GM12864 (cell line): ENCODE measurements at places on chromosomes 12 and 14.

DNA sequence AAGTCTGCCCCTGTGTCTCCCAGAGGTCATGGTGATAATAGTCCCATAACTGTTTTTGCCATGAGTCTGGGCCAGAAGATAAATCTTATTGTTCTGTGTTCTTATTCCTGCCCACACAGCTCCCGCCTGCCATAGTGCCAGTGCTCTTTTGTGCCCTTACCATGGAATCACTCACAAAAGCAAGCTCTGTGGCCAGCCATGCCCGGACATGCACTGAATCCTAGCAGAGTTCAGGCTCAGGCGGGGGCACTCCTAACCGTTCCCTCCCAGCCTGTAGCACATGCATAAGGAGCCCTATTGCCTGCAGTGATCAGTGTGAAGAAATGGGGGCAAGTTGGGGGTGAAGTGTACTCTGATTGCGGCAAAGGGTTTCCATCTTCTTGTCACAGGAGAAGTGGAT lies 33.3 kb downstream of the DHRS2 start:
- DNase-seq = no peak

DNA sequence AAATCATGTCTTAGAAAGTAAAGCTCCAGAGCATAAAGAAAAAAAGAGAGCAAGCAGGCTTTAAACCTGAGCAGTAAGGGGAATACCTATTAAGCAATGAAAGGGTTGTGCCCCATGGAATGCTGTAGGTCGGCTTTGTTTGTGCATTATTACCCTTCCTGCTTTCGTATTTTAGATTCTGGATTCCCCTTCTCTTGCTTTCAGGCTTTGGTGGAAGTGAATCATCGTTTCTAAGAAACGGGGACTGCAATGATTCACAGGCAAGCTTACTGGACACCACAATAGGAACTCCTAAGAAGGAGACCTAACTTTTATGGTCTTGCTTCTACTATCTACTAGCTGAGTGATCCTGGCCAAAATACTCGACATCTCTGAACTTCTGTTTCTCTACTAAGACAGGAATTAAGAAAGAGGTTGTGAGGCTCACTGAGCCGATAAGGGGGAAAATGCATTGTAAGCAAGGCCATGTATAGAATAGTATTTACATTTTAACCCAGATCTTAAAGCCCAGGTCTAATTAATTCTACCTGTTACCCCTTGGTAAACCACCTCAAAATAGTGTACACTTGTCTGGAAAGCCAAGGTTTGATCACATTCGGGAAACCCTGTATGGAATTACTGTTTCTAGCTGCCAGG lies 1.2 kb upstream of the BMAL2 start:
- peak; percentile 51 for DNase-seq

GRCh38 chr14:65832431-65833266 lies 420.1 kb downstream of the FUT8 start:
- no peak for DNase-seq

- no peak for DNase-seq
Measured at GRCh38 chr12:96774496-96775256, 132.4 kb upstream of the NEDD1 start.

DNA sequence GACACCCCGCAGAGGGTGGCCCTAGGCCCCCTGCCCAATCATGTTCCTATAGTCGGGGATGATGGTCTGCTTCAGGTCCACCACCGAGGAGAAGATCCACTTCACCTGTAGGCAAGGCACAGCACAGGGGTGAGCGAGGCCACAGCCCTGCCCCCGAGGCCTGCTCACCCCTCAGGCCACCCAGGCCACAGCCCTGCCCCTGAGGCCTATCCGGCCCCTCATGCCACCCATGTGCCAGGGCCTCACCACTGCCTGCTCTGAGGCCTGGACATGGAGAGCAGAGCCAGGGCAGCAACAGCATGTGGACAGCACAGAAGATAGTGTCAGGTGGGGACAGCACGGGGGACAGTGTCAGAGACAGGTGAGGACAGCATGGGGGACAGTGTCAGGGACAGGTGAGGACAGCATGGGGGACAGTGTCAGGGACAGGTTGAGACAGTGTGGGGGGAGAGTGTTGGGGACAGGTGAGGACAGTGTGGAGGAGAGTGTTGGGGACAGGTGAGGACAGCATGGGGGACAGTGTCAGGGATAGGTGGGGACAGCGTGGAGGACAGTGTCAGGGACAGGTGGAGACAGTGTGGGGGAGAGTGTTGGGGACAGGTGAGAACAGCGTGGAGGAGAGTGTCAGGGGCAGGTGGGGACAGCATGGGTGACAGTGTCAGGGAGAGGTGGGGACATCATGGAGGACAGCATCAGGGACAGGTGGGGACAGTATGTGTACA lies 239.7 kb downstream of the TMEM121 start:
- no peak for DNase-seq

DNA sequence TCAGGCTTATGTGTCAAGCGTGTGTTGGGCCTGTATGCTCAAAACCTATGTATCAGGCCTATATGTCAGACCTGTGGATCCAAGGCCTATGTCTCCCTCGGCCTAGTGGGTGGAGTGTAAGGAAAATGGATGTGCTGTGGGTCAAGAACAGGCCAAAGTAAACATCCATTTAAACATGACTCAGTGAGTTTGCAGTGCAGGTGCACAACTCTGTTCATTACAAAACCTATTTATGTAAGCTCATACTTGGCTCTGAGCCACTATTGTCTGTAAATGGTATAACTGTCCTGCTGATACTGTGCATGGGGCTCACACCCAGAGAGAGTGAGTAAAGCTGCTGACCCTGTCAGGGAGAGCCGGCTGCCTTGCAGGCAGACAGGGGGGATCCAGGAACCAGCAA lies 249.7 kb upstream of the AVPR1A start:
- DNase-seq = no peak

DNA sequence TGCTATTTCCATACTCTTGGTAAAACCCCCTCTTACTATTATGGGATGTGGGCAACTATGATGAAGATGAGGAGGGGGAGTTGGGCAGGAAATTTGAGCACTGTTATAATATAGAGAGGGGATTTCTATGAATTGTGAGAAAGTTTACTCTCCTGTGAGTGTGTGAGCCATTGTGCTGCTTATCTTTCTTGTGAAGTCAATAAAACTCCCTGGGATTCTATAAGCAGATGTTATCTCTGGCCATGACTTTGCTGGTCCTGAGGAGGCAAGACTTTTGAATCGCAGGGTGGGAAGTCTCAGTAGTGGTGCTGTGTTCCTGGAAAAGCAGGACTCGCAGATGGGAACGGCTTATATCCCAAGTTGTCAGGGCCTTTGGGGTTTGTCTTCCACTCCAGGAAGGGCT lies 62.2 kb downstream of the EMP1 start:
- no peak for DNase-seq

DNA sequence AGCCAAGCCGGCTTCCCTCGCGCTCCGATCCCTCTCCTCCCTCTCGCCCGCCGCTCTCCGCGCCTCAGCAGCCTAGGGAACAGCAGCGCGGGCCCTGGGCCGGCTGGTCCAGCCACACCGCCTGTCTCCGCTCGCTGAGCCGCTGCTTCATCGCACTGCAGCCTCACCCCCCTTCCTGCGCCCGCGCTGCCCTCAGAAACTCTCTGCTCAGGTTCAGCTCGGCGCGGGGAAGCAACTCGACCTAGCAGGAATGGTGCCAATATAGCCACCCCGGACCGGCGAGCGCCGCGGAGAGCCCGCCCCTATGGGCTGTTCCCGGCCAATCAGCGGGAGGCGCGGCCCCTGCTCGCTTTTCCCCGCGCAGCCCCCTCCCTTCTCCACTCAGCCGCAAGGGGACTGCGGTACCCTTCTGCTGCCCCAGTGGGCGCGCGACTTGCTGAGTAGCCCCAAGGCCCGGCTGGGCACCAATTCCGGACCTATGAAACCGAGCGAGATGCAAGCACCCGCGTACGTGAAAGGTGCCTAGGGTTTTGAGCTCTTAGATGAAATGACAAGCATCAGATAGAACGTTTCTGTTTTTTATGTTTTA lies at the start of gene ADAMTS20:
Gene ADAMTS20, minus strand, starts transcription at position 233 of the 589 bp plus-strand sequence. CDS start 282 bp downstream, outside the sequence.
- no peak for DNase-seq

DNA sequence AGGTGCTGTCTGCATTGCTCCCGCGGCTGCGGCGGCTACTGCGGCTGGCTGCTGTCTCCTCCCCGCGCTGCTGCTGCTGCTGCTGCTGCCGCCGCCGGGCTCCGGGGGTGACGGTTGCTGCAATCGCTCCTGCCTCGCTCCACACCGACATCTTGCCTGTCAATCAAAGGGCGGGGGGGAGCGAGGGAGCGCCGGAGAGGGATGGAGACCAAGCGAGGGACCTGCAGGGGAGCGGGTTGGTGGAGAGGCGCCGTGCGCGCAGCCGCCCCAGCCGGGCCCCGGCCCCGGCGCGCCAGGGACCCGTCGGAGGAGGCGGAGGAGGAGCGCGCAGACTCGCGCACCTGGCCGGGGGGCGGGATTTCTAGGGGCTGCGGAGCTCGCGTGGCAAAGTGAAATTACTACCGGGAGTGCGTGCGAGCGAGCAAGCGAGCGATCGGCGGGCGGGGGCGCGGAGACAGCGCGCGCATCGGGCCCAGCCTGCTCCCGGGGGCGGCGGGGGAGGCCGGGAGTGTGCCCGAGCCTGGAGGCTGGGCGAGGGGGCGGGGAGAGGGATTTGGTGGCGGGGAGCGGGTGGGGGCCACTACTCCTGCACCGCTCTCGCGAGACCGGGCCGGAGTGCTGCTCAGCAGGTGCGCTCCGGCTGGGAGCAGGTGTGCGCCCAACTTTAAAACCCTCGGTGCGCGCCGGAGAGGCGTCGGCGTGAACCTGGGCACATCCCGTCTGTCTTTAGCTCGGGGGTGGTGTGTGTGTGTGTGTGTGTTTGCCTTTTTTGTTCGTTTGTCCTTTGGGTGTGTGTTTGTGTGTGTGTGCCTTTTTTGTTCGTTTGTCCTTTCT lies at the start of gene KSR2:
Gene KSR2, minus strand, starts transcription at position 165 of the 834 bp plus-strand sequence. CDS start 735 bp downstream, outside the sequence.
- peak; percentile 19 for DNase-seq

DNA sequence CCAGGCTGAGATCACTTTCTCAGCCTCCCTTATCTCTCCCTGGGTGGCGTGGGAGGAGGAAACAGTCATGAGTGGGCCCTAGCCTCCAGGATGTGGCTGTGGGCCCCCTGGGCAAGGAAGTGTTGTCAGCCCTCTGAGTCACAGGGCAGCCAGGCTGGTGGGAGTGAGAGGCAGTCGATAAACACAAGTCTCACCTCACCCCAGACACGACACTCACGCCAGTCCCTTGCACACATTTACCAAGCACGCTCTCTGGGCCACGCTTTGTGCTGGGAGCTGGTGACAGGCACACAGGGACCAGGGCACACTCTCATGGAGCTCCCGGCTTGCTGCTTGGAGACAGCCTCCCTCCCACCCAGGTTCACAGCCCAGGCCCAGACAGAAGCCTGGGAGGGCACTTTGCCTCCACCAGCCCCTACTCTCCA lies 1.9 kb upstream of the KRT79 start:
- DNase-seq = no peak

DNA sequence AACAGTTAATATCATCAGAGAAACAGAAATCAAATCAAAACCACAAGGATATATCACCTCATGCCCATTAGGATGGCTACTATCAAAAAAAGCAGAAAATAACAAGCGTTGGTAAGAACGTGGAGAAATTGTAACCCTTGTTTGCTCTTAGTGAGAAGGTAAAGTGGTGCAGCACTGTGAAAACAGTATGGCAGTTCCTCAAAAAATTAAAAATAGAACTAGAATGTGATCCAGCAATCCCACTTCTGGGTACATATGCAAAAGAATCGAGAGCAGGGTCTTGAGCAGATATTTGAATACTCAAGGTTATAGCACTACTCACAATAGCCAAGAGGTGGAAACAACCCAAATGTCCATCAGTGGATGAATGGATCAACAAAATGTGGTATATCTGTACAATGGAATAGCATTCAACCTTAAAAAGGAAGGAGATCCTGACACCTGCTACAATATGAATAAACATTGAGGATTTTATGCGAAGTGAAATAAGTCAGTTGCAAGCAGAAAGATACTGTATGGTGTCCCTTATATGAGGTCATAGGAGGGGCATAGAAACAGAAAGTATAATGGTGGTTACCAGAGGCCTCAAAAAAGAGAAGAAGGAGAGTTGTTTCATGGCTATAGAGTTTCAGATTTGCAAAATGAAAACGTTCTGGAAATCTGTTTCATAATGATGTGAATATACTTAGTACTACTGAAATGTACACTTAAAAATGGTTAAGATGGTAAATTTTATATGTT lies 131.0 kb upstream of the EEA1 start:
- DNase-seq = peak; percentile 70
